ENCODE measurements at places on chromosomes 7 and 10. TPM values are rescaled to one million over a fixed set of nuclear protein-coding genes. Genes with fewer than 3 reads are reported as not detected.

FGL2 gene
- polyA plus RNA-seq, result 22.2 TPM

COL17A1 gene
- polyA plus RNA-seq, result 1.3 TPM

DNA sequence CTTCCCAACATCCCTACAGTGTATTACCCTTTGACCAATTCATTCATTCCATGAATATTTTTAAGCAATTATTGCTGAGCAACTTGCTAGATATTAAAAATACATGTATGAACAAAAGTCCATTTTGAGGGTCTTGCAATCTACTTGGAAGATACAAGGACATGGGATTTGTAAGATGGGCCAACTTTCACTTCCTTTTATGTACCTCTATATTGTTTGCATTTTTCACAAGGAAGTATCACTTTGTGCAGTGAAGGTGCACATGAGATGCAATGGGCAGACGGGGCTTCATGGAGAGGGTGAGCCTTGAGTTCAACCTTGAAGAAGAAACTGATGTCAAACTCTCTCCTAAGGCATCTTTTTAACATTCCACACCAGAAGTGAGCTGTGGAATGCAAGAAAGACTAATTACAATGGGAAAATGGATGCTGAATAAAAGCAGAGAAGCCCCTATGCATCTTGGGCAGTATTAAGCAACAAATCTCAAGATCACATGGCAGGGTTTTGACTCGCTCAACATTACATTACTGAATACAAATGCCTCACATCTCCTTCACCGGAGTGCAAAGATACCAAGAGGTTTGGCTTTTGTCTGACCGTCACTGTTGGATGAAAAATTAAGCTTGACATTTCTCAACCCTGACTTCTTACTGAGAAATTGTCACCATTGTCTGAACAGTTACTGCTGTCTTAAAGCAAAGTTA, 341.5 kb downstream of the ELMO1 start:
- DNase-seq, result no peak

DNA sequence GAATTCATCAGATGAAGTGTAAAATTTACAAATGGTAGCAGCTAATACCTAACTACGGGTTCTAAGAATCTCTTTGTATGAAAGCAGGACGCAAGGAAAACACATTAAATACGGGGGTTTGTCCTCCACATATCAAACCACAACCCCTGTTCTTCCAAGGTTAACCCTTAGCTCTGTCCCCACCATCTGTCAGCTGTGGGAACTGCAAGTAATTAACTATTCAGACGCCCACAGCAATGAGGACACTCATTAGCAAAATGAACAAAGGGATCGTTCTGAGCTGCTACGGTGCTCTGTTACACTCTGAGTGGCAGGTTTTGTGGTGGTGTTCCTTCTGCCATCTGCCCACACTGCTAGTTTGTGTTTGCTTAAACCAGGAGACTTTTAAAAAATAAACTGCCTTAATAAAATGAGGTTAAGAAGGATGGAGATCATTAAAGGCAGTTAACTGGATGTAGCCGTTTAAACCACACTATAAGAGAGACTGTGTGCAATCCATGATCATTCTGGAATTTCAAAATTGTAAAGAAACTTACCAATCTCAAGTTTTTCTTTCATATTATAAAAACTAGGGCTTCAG, 51.4 kb downstream of the C10orf67 start:
- DNase-seq, result peak; percentile 11
